ENCODE measurements at places on chromosomes 1 and 21.
A peak's percentile ranks its signal among the peaks of the same experiment; 100 is the strongest.

- no peak for DNase-seq
Observed at GRCh38 chr21:34093083-34093482, 19.7 kb downstream of the MRPS6 start.

DNA sequence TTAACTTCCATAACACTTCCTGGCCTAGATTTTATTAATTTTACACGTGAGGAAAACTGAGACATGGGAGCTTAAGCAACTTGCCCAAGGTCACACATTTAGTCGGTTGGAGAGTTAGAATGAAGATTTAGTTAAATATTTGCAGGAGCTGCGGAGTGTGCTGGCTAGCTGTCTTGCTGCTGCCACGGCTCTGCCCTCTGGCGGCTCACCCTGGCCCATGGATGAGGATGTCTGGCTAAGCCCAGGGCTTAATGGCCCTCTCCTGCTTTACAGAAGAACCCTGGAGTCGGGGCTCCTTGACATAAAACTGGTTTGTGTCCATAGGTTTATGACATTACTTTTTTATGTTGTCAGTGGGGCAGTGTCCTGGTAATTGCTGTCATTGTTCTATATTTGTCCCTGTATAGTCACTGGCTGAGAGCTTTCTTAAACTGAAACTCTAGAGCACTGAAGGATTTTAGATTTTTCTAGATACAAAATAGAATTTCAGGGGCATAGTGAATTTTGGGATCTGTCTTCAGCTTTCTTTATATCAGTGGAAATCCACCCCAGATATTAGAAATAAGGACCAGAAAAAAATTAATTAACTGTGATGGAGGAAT, 88.9 kb upstream of the WLS start:
- peak; percentile 83 for DNase-seq

DNA sequence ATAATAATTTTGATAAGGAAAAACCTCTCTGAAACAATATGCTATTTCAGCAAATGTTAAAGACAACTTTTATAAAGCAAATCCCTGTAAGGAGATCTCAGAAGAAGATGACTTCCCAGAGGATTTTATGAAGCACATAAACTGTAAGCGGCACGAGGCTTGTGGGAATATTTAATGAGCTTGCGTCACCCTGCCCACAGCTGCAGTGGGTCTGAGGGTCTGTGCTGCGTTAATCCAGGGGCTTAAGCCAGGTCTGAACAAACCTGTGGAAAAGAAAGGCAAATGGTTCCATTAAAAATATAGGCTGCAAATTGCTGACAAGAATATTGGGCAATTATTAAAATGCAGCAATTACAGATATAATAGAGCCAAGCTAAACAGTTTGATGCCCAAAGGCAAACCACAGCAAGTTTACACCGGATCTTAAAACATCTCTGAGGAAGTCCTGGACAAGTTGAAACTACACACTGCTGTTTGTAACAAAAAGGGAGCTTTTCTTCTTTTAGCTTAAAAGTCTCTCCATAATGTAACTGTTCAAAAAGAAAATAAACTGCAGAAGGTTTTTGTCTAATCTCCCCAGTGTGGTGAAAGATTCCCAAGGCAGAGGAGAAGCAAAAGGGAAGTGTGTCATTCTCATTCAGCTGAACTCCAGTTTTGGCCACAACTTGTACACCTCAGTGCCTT, 21.8 kb downstream of the TGFBR3 start:
- no peak for DNase-seq

- no peak for DNase-seq
Observed at GRCh38 chr1:78255383-78255782, 209.6 kb downstream of the GIPC2 start.

DNA sequence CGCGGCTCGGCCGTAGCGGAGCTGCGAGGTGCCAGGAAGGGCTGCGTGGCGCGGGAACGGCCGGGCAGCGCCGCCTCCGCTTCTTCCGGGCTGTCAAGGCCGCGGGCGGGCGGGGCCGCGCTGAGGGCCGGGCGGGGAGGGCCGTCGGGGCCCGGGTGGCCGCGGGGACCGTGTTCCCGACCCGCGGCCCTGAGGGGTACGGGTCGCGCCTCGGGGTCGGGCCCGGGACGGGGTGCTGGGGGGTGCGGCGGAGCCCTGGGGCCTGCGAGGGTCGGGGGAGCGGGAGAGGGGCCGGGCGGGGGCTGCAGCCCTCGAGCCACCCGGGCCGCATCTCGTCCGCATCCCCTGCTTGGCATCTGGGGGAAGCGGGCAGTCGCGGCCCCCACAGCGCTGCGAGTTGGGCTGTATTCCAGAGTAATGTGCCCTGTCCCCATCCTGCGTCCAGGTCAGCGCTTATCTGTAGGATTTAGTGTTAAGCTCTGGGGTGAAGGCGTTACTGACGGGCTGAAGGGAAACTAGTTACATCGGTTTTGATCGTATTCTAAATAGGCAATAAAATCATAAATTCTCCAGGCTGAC, 379 bp downstream of the RER1 start:
- DNase-seq: no peak

DNA sequence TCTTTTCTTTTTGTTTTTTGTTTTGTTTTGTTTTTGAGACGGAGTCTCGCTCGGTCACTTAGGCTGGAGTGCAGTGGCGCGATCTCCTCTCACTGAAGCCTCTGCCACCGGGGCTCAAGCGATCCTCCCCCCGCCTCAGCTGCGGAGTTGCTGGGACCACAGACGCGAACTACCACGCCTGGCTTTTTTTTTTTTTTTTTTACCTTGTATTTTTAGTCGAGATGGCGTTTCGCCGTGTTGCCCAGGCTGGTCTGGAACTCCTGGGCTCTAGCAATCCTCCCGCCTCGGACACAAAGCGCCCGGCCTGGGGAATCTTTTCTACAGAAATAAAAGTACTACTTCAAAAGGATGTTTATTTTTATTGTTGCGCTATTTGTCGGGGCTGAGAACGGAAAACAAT, 1.1 kb upstream of the SETDB1 start:
- DNase-seq: no peak

- no peak for DNase-seq
Observed at GRCh38 chr1:169468982-169469381, 16.8 kb downstream of the SLC19A2 start.

- DNase-seq: no peak
Observed at GRCh38 chr1:17973694-17974093, 133.9 kb upstream of the IGSF21 start.

DNA sequence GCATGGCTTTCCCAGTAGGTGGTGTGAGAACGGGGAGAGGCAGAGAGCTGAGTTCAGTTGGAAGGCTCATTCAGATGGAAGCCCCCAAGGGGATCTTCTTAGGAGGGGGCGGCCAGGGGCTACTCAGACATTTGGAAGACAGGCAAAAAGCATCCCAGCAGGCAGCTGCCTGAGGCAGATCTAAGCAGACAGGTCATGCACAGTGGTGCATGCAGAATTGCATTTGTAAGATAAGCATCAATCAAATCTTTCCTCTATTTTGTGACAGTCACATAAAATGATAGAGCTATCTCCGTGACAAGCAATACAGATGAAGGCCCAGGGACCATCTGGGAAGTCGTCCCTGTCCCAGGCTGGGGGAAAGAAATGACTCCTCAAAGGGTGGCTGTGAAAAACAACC, 3.8 kb downstream of the RAB3B start:
- DNase-seq: no peak

GRCh38 chr1:92755541-92756461, 29.1 kb downstream of the EVI5 start:
- peak; percentile 27 for DNase-seq

DNA sequence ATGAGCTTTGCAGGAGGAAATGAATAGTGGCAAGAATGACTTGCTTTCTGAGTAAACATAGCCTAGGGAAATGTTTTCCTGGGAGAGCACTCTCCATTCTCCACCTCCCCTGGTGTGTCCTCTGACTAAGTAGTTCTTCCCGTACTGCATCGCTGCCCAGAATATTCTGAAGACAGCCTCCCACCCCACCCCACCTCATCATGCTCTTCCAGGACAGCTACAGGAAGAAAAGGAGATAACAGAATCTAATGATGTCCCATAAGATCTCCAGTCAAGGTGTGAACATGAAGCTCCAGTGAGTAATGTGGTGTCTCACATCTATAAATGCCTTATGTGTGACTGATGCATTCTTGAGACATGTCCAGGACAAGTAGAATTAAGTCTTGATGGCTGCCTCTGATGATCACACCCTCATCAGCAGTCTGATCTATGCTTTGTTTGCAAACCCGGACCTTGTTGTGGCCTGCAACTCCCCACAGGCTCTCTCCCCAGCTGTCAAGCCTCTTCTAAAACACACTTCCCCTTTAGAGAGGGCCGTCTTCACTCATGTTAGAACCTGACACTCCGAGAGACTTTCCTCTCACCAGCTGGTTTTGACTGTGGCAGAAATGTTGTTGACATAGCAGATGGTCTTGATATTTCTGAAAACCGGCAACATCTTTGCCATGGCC, 183.0 kb downstream of the CYYR1 start:
- no peak for DNase-seq

- no peak for DNase-seq
Observed at GRCh38 chr1:15592285-15592684, 7.4 kb upstream of the AGMAT start.

DNA sequence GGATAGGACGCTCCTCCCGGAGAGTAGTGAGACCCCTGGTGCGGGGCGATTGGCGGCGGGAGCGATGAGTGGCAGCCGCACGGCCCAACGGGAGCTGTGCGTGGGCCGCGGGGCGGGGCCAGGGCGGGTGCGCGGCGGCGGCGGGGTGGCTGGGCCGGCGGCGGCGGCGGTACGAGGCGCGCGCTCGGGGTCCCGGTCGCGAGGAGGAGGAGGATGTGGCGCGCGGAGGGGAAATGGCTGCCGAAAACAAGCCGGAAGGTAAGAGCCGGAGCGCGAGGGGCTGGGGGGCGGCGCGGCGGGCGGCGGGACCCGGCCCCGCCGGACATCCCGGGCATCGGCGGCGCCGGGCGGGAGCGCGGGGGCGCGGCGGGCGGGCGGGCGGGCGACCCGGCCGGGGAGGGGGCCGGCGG, at the start of gene CAMTA1:
CAMTA1 (plus strand) TSS at position 137 of the 410 bp plus-strand sequence; CDS start at position 214, 77 bp downstream.
- no peak for DNase-seq

DNA sequence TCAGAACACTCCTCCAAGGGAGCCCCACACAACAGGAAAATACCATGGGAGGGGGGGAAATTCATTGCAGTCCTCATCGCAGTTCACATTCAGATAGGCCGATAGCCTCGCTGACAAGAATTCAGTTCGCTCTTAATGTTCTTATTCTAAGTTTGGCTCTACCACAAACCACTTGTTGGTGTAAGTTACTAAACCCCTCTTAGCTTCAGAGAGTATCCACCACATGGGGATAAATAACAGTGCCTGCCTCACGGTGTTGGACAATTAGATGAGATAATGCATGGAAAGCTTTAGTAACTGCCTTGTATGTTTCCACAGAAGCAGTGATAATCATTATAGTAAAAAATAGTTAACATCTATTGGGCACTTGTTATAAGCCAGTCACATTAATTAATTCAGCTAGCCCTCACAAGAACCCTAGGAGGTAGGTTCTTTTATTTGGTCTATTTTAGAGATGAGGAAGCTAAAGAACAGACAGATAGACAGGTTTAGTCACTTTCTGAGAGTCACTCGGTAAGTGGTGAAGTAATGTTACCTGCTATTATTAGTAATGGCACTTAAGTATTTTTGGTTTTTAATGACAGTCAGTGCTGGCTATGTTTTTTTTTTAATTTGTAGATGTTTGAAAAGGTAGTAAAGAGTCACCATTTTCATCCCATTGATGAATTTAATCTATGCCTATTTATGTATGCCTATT, 10.1 kb downstream of the VAV3 start:
- no peak for DNase-seq

DNA sequence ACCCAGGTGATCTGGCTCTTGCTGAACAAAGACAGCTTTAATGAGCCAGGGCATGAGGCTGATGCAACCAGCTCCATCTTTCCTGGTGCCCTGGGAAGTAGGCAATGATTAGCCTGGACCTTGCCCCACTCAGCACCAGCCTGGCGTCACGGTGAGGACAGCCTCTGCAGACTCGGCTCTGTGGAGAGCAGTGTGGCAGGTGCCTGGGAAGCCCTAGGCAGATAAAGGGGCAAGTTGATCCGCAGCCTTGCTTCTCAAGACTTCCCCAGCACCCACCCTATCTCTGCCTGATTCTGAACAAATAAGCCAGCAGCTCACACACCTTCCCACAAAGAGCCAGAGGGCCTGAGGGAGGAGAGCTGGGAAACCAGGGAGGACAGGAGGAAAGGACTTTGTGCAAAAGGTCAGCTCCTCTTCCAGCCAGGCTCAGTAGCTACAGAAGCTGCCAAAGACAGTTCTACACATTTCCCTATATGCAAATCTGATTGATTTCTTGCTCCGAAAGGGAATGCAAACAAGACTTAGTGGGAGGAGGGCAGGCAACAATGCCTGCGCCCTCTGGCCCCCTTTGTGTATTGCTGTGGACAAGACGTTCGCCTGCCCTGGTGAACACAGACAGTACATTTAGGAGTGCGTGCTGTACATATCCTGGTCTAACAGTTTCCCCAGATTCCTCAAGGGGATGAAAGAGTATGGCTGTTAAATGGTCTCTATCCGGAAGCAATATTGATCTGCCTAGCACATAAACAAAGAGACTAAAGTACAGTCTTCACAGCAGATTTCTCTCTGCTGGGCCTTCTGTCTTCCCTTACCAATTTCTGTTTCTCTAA, 63.8 kb downstream of the BCAR3 start:
- no peak for DNase-seq

- DNase-seq: no peak
Observed at GRCh38 chr1:98405581-98406074, 255.9 kb upstream of the SNX7 start.

GRCh38 chr1:154176337-154176736, 15.6 kb downstream of the TPM3 start:
- peak; percentile 17 for DNase-seq

GRCh38 chr21:45698493-45699184, 55.1 kb downstream of the PCBP3 start:
- peak; percentile 66 for DNase-seq

DNA sequence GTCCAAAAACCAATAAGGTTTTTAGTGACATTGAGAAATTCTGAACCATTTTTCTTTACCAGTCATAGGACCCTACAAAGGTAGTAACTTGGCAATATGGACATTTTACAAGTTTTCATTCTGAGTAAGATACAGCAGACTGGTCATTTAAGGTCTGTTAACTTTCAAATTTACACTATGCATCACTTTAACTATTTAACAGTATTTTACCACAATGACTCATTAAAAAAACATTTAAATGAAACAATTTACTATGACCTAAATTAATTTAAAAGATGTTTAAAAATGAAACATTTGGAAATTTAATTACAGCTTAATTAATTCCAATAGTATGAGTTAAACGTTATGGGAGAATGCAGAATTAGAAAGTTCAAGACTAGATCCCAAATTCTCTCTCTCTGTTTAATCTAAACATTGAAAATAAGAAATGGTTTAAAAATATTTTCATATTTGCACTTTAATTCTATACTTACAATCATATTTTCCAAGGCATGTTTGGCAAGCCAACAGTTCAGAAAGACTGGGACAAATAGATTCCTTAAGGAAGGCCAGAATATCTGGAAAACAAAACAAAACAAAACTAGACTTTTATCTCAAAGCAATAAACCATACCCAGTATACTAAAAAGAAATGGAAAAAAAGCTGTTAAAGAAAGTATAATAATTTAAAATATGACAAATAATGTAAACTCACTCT, 140.9 kb downstream of the KCNT2 start:
- no peak for DNase-seq

Measured in tibial artery (tissue), 4 donors.